ENCODE measurements at places on chromosomes 3 and 15.

DNA sequence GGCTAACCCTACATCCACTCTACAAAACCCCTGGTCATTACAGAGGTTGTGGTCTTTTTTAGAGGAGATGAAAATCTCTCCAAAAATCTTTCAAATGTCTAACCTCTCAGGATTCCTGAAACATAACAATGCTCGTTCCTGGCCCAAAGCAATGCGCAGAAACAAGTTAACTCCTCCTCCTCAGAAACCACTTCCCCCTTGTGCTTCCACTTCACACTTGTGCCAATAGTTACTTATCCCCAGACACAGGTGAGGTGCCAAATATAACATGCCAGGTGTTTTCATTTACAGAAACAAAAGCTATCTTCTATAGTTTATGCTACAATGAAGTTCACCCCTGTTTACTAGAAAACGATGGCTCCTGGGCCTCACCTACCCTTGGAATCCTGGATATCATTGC lies 6.2 kb downstream of the NDUFAF1 start:
- DNase-seq, result no peak

DNA sequence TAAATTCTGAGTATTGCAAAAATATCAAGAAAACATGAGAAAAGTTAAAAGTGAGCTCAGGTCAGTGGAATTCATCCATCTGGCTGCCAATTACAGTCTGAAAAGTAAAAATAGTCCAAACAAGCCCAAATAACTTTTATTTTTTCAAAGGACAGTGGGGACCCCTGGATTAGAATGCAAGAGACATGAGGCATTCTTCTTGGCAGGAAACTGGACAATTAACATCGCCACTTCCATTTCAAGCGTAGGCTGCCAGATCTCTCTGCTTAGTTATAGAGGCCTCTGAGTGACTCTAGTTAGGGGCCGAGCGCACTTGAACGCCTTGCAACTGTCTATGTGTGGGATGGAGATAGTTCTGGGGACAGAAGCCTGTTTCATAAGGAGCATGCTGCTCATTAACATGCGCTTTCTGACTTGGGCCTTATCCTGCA lies 189.1 kb downstream of the GHSR start:
- no peak for DNase-seq

DNA sequence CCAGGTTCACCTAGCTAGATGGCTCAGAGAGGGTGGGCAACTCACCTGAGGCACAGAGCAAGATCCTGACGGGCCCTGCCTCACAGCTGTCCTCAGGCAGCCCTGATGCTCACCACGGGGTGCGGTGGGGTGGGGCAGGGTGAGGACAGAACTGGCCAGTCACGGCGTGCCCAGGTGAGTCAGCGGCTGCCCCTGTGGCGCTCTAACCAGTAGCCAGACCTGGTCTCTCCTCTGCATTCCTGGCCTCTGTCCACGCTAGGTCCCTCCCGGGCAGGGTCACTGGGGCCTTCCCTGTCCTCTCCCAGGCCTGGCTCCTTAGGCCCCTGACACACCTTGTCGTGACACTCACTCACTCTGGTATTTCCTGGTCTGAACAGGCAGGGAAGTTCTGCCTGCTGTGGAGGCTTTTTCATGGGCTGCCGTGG lies 901 bp downstream of the ALS2CL start:
- no peak for DNase-seq

DNA sequence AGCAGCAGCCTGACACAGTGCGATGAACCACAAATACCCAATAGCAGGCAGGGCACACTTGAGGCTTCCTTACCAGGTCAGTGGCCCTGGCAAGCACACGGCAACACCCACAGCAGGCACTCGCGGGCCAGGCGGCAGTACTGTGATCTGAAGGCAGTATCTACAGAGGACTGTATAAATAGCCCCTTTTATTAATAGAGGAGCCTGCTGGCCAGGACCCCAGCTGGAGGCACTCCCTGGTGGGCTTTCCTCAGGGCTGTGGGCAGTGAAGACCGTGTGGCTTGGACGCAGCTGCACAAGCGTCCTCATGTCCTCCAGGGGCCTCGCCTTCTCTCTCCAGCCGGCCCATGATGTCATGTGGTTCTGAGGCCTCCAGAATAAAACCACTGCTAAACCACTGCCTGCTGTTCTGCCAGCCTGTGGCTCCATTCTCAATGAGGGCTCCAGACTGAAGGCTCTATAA lies 44.1 kb downstream of the LRIG1 start:
- DNase-seq, result peak; percentile 52

DNA sequence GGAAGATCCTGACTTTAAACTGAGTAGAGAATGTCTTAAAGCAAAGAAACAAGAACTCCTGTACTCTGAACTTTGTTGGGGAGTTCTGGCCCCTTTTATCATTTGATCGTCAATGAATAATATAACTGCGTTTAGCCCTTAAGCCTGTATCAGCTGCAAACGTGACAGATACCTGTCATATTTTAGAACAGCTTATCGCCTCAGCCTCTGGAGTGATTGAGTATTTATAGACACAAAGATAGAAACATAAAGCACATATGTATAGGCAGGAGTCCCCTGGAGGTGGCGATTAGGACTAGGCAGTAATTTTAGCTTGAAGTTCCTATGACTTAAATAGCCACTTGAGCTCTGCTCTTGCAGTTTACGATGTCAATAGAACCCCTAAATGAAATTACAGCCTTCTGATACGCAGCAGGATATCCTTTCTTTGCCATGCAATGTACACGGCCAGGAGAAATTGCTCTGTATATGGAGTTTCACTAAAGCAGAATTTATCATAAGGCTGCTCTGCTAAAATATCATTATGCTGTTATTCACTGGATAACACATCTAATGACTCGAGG lies 321.8 kb downstream of the TIGIT start:
- no peak for DNase-seq

DNA sequence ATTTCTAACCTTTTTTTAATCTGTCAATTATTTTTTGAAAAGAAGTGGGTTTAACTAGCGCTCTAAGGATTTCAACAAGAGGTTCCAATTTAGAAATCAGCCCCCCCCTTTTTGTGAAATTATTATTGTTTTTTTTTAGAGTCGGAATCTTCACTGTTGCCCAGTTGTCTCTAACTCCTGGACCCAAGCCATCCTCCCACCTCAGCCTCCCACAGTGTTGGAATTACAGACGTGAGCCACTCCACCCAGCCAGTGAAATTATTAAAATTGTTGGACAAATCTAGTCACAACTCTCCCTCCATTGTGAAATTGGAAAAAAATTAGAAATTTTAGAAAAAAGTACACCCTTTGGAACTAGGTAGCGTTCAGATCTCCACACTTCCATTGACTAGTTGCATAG lies 2.5 kb downstream of the AKAP13 start:
- DNase-seq, result no peak

- no peak for DNase-seq
Measured at GRCh38 chr3:10939556-10939955, 53.0 kb upstream of the SLC6A1 start.

GRCh38 chr3:66602237-66602636 lies 101.4 kb upstream of the LRIG1 start:
- no peak for DNase-seq

- no peak for DNase-seq
Measured at GRCh38 chr15:63372753-63373152, 8.9 kb downstream of the CA12 start.

DNA sequence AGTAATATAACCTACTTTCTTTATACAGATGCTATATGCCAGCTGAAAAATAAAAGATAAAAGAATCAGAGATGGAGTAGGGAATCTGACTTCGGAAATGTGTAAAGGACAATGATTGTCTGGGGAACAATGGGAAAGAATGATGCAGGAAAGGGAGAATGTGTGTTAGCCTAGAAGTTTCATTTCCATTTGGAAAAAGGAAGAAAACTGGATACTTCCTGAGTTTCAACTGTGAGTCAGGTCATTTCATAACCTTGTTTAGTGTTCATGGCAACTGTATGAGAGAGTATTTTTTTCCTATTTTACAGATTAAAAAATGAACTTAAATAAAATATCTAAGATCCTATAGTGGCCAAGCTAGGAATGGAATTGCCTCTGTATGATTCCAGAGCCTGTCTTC lies 261.3 kb upstream of the NECTIN3 start:
- no peak for DNase-seq

Measured in hippocampal formation (tissue), 2 donors.